ENCODE measurements at places on chromosomes 4 and X.

GRCh38 chr4:1057403-1057745 lies 45.9 kb downstream of the FGFRL1 start:
- DNase-seq: no peak

DNA sequence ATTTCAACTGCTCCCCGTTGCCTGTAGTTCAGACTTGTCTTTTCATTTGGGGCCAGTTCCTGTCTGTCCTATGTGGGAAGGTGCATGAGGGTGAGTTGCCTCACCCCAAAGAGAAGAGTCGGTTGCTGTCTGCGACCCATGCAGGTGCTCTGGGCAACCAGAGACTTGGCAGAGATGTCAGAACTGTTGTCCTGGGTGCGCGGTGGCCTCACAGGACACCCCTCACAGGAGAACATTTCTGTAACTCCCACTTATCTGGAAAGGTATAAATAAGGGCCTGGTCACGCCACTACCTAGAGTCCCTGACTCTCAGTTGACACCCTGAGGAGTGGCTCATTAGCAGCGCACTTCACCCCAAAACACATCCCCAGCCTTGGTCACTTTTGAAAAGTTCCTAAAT lies 9.7 kb upstream of the NAT8L start:
- DNase-seq: no peak

- no peak for DNase-seq
Measured at GRCh38 chr4:110610940-110611831, 11.7 kb downstream of the PITX2 start.

DNA sequence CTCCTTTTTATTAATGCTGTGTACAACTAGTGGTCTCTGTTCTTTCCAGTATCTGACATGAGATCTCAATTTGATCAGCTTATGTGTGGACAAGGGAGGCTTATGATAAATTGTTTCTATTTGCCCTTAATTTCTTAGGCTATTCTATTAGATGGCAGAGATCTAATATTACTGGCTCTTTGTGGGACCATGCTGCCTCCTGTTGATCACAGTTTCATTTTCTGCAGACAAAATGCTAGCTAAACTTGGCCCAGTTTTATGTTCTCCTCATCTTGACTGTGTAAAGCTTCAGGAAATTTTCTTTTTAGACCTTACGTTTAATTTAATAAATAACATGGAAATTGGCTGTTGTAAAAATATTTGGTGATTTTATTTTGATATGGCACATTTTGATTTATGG lies 627.1 kb upstream of the AADAT start:
- no peak for DNase-seq

- DNase-seq: no peak
Measured at GRCh38 chrX:102138064-102138463, 4.2 kb downstream of the TCEAL6 start.

DNA sequence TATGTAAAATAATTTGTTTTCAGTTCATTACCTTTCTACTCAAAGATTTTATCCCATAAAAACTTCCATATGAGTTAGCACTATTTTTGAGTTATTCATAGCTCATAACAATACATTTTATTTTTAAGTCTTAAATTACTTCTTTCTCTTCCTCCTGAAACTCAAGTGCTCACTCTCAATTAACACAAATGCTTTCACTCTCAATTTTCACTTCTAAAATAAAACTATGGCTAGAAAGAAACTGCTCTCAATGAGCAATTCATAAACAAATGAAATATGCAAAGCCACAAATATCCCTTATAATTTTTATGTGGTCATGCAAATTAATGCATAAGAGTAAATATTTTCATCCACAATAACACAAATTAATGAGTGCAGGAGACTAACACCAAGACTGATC lies 38.8 kb downstream of the MAML3 start:
- DNase-seq: no peak

GRCh38 chr4:152996672-152997071 lies 60.5 kb downstream of the FHDC1 start:
- no peak for DNase-seq

- DNase-seq: no peak
Measured at GRCh38 chr4:145679520-145679919, 426 bp upstream of the C4orf51 start.

DNA sequence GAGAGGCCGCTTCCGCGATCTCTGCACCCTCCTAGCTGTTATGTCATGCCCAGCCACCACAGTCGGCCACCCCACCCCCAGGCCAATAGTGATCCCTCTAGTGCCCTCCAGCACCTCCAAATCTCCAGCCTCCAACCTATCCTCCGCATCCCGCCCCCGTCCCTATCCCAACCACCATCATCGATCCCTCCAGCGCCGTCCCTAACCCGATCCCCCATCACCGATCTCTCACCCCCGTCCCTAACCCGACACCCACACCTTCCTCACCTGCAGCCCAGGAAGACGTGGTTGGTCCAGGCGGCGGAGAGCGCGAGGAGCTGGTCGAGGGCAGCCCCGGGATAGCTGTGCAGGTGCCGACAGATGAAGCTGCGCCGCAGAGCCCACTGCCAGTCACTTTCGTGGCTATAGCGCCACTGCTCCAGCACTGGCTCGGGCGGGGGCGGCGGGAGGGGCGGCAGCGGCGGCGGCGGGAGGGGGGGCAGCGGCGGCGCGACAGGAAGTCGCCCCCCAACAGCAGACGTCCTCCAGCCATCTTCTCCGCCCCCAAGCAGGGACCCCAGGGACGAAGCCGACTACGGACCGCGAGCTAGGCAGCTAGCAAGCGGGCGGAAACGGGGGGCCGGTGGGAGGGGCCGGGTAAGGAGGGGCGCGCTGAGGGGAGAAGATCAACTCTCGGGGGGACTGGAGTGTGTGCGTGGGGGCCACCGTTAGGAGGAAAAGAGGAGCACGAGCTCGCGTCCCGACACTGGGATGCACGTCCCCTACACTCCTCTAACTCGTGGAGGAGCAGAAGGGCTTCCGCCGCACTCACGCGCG lies 552 bp downstream of the NKRF start:
- peak; percentile 42 for DNase-seq

- no peak for DNase-seq
Measured at GRCh38 chr4:123593655-123594054, 197.1 kb downstream of the SPRY1 start.

GRCh38 chrX:51955200-51955599 lies 61.8 kb downstream of the MAGED1 start:
- DNase-seq: no peak

DNA sequence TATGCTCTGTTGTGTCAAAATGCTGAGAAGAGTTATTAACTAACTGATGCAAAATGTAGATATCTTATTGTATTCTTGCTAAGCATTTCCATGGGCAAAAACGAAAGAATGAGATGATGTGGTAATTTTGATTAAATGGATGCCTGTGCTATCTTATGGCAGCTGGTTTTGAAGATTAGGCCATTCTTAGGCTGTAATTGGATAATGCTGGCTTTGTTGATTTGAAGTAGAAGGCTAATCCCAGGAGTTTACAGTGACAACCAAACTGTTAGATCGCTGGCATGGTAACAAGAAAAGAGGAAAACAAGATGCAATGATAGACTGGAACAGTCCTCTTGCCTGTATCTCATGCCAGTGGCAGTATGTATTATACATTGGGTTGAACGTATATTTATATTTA lies 74.1 kb upstream of the WDR44 start:
- no peak for DNase-seq

GRCh38 chr4:74223801-74224200 lies 65.9 kb downstream of the MTHFD2L start:
- DNase-seq: no peak

DNA sequence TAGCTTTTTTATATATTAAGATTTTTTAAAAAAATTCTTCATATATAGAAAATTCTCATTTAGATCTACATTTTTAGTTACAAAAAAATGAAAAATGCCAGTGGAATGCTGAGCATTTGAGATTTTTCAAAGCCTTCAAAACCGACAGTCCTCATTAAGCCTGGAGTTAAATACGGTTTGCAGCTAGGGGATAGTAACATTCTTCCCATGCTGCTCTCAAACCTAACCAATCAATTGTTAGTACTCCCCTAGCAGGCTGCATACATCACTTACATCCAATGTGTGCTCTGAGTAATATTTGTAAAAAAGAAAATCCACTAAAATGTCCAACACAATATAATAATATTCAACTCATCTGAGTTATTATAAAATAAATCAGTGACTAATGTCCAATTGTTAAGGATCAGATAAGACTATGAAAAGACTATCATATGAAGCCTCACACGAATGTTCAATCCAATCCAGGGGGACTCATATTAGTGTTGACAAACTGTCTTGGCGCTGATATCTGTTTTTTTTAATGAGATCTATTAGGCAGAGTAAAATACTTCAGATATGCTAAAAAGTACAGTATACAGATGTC lies 227.6 kb upstream of the MAB21L2 start:
- DNase-seq: no peak

- DNase-seq: no peak
Measured at GRCh38 chr4:79300280-79300679, 25.6 kb downstream of the NAA11 start.

- no peak for DNase-seq
Measured at GRCh38 chr4:26141911-26142638, 178.7 kb upstream of the RBPJ start.

DNA sequence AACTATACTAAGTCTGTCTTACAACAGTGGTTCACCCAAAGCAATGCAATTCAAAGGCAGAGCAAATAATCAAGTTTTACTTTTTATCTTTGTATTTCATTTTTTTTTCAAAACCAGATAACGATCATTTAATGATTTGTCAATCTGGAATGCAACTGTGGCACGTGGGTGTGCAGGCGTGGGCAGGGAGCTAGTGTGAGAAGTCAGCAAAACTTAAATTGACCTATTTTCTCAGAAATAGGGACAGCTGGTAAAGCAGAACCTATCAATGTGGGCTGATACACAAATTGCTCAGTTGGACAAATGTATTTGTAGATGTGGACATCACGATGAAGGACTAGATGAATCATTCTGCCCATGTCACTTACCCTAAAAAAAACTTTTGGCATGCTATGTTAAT lies 105.6 kb downstream of the CBLL2 start:
- no peak for DNase-seq

- DNase-seq: no peak
Measured at GRCh38 chr4:138869165-138869564, 146.4 kb upstream of the NOCT start.

- no peak for DNase-seq
Measured at GRCh38 chr4:141853091-141853764, 216.8 kb downstream of the IL15 start.

DNA sequence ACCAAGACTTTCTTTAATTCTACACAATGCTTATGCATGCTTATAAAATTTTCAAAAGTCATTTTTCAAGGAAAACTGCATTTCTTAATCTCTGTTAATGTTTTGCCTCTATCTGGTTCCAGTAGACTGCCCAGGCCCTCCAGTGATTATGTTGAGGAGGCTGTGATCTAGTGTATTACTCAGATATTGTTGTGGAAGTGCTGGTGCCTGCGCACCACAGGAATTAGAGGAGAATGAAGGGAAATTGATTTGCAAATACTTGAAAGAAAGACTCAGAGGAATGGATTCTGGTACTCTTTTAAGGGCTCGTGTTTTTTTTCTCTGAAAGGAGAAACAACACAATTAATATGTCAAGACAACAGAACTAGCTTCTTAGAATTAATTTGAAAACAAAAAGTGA lies 1015.1 kb downstream of the RPA4 start:
- DNase-seq: no peak

DNA sequence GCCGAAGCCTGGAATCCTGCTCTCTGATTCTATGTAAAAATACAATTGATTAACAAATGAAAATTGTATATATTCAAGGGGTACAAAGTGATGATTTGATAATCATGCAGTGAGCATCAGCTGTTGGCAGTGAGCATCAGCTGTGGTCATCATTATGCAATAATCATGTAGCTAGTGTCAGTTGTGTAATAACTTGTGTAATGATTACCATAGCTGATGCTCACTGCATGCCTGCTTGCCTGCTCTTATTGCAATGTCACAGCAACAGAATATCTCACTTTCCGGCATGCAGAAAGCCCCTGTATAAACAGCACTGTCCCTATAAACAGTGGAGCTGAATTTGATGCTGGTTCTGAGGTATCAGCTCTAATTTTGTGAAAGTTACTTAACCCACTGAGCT lies 46.8 kb downstream of the SULT1B1 start:
- DNase-seq: no peak

DNA sequence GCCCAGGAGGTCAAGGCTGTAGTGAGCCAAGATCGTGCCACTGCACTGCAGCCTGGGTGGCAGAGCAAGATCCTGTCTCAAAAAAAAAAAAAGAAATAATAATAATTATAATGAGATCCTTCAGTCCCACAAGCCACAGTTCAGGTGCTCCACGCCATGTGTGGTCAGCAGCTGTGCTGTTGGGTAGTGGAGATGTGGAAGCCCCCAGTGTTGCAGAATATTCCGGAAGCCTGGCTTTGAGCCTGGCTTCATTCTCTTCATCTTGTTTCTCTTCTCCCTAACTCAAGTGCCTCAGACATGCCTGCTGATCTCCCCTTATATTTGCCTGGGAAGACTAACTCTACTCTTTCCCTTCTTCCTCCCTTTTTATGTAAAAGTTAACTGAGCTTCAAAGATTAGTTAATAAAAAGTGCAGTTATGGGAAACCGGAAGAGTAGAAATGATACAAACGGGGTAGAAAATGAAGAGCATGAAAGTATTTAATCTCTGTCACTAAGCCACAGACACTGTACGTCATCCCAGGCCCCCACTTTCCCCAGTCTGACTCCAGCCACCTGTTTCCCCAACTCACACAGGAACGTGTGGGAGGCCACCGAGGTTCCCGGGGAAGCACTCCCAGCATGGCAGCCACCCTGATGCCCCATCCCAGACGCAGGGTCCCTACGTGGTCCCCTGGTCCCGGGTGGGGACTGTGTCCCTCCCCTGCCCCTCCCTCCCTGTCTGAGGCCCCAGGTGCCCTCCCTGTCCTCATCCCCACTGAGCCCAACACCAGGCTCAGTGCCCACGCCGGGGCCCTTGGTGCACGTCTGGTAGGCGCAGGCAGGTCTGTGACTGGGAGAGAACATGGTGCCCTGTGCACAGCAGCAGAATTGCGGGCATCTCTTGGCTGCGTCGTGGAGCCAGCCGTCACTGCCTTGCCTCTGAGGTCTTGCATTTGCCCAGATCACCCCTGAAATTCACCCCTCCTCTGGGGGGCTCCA lies 24.0 kb downstream of the PCGF3 start:
- no peak for DNase-seq

DNA sequence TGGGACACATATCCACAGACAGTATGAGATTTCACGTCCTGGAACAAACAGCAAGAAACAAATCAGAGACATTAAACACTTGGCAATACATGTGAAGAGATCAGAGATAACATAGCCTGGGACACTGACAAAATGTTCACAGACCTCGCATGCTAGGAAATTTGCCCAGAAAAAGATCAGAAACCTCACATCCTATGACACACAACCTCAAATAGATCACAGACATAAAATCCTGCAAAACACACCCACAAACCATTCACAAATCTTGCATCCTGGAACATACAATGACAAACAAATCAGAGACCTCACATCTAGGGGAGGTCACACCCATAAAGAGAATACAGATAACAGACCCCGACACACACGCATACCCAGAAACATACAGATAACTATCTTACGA lies 18.0 kb downstream of the SUV39H1 start:
- no peak for DNase-seq

GRCh38 chr4:14749910-14750309 lies 252.4 kb upstream of the CPEB2 start:
- DNase-seq: no peak

All from activated gamma-delta T cell treated with Interleukin-2 at 50 U/mL for 16 hours (primary cell).